Stimulated activated naive CD8-positive, alpha-beta T cell treated with anti-CD3 and anti-CD28 coated beads, Interleukin-15, amount 100 ng/mL, for 72 hours (primary cell): ENCODE measurements at places on chromosomes 7 and 10.
A peak's percentile ranks its signal among the peaks of the same experiment; 100 is the strongest.

GRCh38 chr10:117075064-117075463 is 63.0 kb downstream of the VAX1 start:
- no peak for DNase-seq

DNA sequence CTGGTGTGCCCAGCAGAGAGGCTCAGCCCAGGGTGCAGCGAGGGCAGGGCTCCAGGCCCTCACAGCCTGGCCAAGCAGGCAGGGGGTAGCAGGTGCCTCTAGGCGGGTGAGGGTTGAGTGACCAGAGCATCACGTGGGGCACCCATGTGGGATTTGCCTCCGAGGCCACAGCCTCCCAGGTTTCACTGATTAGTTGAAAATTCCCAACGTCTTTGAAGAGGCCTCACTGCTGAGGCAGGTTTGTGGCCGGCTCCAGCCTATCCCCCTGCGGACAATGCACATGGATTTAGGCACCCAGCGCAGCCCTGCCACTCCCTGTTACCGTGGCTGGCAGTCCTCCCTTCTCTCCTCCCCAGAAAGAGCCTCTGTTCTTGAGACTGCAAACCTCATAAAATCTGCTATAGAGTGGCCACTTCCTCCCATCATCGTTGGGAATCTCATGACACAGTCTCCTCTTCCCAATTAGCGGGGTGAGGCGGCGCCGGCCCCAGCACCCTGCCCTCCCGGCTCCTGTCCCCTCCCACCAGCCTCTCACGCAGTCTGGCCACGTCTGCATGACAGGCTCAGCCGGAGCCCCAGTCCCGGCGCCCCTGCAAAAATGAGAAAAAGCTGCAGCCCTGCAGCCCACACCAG is 10.8 kb downstream of the MYL10 start:
- no peak for DNase-seq

DNA sequence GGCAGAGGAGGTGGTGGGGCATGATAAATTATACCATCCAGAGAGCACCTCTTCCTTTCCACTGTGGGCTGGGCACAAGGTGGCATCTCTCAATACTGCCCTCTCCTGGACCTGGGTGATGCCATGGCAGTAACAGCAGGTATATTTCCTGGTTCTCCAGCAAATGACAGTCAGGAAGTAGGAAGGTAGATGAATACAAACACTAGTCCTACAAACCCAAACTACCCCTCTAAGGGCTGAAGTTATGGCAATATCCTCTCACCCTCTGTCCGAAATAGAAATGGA is 1004.9 kb downstream of the KCNMA1 start:
- DNase-seq, result no peak

GRCh38 chr10:19874791-19875190 is 58.6 kb downstream of the PLXDC2 start:
- no peak for DNase-seq

GRCh38 chr7:91566402-91566732 is 302.1 kb downstream of the FZD1 start:
- no peak for DNase-seq

DNA sequence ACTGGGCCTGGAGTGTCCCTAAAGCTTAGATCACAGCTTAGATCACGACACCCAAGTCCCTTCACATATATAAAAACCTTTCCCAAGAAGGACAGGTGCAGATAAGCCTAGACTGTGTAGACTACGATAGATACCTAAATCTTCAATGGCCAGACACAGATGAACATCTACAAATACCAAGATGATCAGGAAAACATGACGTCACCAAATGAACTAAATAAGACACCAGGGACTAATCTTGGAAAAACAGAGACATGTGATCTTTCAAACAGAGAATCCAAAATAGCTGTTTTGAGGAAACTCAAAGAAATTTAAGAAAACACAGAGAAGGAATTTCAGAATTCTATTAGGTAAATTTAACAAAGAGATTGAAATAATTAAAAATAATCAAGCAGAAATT is 1082.6 kb upstream of the PHF14 start:
- DNase-seq, result no peak

DNA sequence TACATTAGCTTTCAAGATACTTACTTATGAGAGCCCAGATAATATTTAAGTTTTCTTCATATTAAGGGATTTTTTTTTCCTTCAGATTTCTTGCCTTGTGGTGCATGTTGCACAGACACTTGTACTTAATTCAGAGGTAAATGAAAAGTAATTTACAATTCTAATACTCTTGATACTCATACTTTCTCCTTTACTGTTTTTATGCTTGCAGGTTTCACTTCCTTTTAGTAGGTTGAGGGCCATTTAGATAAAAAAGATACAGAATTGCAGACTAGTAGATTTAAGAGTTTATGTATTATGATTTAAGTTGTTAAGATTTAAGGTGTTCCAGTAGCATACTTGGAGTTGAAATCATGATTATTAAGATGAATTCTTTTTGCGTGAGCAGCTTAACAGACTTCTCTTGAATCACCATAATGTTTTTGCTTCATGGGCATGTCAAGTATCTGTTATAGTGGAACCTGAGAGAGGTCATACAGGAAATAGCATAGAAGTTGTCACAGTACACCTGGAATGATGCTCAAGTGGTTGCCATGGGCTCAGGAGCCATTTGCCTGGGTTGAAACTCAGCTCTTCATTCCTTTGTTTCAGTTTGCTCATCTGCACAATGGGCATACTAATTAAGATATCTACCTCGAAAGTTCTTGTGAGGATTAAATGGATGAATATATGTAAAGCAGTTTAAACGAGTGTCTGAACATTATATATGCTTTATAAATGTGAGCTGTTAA is 174.8 kb upstream of the PRPS1L1 start:
- no peak for DNase-seq

- no peak for DNase-seq
Measured at GRCh38 chr7:69429911-69430383, 168.3 kb upstream of the AUTS2 start.

DNA sequence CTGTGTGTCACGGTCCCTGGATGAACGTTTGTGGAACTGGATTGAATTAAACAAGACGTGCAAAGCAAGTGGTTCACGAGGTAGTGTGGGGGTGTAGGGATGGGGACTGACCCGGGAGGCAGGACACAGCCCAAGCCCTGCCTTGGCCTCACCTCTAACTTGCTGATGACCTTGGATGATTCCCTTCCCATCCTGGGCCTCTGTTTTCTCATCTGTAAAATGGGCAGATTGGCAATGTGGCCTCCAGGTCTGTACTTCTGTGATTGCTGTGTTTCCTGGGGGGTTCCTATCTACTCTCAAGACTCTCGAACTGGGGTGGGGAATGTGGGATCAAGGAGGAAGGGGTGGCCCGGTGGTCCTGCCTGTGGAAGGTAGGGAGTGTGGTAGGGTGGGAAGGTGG is 6.0 kb upstream of the PSMG3 start:
- no peak for DNase-seq

DNA sequence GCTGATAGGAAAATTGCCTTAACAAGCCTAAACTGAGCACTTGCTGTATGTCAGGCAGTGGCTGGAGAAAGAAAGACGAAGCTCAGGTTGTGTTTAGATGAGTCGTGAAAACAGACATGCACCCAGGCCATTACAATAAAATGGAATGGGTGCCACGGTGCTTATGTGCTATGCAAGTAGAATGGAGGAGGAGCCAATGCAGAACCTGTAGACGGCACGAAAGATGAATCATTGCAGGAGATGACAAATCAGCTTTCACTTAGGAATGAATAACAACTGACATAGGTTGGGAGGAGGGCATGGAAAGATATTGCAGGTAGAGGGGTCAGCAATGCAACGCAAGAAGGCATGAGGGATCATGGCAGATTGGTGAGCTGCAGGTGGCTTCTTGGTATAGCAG is 61.2 kb upstream of the ARHGAP21 start:
- DNase-seq, result no peak

DNA sequence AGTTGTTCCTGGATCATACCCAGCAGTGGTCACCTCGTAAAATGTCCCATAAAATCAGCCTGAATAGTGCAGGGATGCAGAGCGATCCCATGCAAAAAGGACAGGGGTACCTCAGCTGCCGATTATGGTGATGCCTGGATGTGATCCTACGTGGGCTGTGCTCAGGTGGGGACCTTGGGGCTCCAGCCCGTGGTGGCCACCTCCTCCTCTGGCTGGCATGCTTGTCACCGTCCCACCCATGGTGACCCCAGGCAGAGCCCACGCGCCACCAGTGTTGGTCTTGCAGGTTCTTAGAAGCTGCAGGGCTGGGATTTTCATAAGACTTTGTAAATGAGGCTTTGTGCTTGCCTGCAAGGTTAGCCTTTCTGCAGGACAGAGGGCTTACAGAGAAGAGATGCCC is 97.2 kb downstream of the GLRX3 start:
- no peak for DNase-seq

DNA sequence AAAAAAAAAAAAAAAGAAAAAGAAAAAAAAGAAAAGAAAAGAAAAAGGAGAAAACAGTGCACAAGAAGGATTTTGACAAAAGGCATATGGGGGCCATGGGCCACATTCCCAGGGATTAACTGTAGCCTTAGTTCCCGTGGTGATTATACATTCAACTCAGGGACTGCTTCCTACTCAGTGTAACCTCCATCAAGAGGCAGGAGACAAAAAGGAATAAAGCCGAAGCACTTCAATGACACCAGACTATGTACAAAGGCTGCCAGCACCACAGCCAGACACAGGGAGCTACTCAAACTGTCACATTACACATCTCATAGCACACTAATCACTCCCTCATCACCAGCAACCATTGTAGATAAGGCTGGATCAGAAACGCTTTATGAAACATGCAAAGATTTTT is 5.1 kb upstream of the PMPCB start:
- no peak for DNase-seq

DNA sequence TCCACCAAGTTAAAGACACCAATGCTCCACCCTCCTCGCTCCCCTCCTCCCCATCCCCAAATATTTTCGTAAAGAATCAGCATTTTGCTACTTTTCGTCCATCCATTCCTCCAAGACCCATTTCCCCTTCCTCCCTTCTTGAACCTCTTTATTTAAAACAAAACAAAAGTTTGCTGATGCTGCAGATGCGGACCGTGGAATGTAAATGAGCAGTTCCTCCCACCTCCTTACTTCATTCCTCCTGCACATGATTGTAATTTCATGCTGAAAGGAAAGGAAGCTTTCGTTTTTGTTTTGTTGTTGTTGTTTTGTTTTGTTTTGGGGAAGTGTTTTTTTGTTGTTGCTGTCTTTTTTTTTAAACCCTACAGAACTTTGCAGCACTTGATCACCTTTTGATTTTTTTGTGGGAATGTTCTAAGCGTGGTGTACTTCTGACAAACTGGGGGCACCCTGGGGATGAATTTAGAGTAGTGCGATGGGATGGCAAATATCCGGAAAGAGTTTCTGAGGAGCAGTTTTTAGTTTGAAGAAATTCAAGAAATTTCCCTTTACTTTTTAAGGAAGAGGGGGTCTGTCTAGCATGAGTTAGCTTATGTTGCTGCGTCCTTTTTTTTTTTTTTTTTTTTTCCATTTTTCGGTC is 177.3 kb downstream of the TCF7L2 start:
- DNase-seq, result no peak

- peak; percentile 62 for DNase-seq
Measured at GRCh38 chr10:93376372-93377293, 105.5 kb downstream of the MYOF start.

DNA sequence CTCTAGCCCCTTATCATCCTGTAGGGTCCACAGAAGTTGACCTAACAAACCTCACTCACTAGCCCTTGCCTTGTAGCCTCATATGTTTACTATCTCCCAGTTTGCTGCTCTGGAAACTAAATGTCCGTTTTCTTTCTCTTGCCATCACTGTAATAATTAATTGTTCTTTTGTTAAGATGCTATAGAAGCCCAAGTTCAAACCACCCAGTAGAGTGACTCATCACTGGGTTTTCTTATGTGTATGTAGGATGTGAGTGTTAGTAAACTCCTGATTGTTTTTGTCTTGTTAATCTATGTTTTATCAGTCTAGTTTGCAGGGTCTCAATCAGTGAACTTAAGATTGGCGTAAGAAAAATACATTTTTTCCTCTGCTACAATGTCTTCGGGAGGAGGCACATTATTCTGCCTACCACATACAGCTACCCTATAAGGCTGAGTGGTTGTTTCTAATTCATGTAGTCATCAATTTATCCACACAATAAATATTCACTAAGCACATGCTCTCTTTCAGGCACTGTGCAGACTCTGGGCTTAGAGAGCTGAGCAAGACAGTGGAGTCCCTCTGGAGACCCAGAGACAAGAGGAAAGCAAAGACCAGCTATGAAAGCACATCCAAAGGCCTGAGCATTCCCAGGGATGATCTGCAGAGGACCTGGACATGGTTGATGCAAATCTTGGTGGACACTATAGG is 474.1 kb upstream of the AKR1E2 start:
- no peak for DNase-seq

GRCh38 chr10:10891124-10892082 is 126.3 kb upstream of the CELF2 start:
- DNase-seq, result no peak

DNA sequence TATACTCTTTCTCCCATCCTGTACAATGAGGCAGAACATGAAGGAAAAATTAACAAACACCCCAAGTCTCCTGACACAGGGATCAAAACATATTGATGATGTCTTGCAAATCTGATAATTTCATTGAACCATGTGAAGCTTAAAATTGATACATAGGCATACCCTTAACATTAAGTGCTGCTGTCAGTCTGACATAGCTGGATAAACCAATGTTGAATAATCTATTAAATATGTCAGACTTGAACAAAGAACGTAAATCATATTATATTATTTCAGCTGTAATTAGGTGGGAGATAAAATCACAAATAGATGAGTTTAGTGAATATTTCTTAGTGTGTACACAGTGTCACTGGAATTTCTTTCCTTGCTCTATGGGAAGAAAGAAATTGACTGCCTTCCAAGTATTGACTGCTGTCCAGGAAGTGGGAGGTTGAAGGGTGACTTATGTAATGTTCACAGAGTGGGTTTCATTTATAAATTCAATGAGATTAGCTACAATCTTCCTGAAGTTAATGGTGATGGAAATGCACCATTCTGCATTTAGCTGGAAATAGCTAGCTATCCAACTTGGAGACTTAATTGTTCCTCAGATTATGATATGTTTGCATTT is 170.8 kb downstream of the AUTS2 start:
- DNase-seq, result no peak

DNA sequence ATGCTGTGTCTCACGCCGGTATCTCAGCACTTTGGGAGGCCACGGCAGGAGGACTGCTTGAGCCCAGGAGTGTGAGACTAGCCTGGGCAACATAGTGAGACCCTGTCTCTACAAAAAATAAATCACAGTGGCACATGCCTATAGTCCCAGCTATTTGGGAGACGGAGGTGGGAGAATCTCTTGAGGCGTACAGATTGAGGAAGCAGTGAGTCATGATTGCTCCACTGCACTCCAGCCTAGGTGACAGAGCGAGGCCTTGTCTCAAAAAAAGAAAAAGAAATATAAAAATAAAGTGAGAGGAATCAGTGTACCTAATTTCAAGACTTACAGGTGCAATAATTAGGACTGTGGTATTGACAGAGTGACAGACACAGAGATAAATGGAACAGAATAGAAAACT is 23.9 kb downstream of the SLC25A40 start:
- DNase-seq, result no peak

- DNase-seq, result no peak
Measured at GRCh38 chr10:1267148-1267547, 211.0 kb downstream of the WDR37 start.

DNA sequence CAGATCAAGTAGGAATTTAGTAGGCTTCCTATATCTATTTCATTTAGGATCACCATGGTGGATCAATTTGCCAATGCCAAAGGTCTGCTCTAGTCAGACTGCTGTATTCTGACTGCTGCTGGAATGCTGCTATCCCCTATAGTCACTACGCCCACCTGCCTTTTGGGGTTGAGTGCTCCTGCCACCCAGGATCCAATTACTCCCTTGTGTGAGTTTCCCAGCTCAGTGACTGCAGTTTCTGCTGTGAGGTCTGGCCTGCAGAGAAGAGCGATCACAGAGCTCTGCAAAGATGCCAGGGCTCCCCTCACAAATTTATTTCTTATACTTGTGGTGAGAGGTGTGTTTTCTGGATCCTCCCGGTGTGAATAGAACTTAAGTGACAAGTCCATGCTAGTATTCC is 88.1 kb upstream of the FOXI2 start:
- DNase-seq, result no peak
